AG04450 (cell line): ENCODE measurements at places on chromosomes 5 and 9. TPM values are rescaled to one million over a fixed set of nuclear protein-coding genes. Genes with fewer than 3 reads are reported as not detected.

The ENDOG gene
- 6.3 and 7.8 TPM in 2 replicates for polyA plus RNA-seq

The GABRA1 gene
- polyA plus RNA-seq, result not detected in 2 replicates

The DNAI1 gene
- polyA plus RNA-seq, result not detected in 2 replicates

The ZNF474 gene
- 0.37 TPM in 2 replicates for polyA plus RNA-seq

The ARHGEF39 gene
- 1.1 and 1.2 TPM in 2 replicates for polyA plus RNA-seq

The IPPK gene
- polyA plus RNA-seq, result 15.1 and 17.6 TPM in 2 replicates

The CAMK2A gene
- polyA plus RNA-seq, result 0.37 and 0.46 TPM in 2 replicates

The SERF1A gene
- polyA plus RNA-seq, result 0.91 and 1.2 TPM in 2 replicates

The DCTN3 gene
- polyA plus RNA-seq, result 97.6 and 103 TPM in 2 replicates

- no peak for DNase-seq
Observed at GRCh38 chr9:118321788-118322187, 617.6 kb downstream of the TLR4 start.

GRCh38 chr5:133927300-133928180 is 40.9 kb downstream of the C5orf15 start:
- DNase-seq, result no peak

DNA sequence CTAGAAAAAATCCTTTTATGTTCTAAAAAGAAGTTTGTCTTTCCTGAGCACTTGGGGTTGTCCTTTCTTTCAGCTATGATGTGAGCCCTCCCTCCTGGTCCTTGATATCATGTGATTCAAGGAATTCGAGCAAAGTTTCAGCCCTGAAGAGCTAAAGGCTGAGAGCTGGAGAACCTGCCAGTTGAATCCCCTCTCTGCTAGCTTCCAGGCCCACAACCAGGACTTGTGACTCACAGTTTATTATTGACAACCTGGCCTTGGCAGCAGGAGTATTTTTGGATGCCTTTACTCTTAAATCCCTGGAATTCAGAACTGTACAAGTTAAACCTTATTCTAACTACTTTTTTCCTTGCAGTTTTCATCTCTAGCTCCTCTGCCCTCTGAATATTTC is 182.8 kb downstream of the SPOCK1 start:
- DNase-seq, result no peak

GRCh38 chr9:127494304-127494702 is 43.0 kb downstream of the LRSAM1 start:
- DNase-seq, result no peak

GRCh38 chr5:51559339-51559738 is 176.1 kb downstream of the ISL1 start:
- no peak for DNase-seq

DNA sequence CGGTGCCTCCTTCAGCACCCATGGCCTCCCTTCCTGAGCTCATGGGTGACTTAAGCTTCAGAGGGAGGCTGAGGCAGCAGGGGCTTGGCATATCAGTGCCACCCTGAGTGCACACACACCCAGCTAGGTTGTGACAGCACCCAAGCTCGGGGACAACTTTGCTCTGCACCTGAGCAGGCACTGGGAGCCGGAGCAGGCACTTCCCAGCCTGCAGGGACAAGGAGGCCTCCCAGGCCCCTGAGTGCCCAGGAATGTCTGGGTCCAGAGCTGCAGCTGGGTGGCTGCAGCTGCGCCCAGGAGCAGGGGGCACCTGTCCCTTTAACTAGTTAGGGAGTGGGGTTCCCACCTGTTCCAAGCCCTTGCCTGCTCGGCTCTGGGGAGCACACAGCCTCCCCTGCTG is 48.7 kb upstream of the CDH12 start:
- no peak for DNase-seq

GRCh38 chr5:175616083-175616482 is 41.8 kb upstream of the HRH2 start:
- no peak for DNase-seq

- no peak for DNase-seq
Observed at GRCh38 chr5:89981878-89982773, 427.4 kb downstream of the CETN3 start.

DNA sequence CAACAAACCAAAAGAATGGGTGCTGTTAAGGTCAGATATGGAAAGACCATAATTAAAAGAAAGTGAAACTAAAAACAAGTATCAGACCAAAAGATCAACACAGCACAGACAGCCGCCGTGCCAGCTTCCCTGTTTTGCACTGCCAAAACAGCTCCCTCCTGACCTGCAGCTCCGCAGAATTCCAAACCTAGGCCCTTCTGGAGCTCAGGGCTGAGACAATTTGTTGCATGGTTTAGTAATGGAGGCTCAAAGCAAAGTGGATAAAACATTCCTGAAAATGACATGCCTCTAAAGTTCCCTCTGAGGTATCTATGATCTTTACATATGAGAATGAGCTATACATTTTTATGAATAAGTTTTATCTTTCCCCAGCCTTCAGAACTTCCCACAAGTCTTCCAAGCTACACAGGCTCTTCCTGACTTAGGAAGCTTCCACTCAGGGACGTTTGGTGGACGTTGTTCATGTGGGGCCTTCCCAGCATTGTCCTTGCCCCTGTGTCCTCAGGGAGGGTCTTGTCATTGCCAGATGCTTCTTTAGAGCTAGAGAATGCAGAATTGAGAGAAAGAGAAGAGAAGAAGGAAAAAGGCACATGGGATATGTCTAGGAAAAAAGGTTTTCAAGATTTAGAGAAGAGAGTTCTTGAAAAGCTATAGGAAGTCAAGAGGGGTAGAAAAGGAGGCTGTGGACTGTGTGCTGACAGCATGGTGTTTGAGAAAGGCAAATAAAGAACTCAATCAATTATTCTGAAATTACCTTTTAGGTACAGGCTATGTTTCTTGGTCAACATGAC is 28.4 kb upstream of the SSBP2 start:
- no peak for DNase-seq

DNA sequence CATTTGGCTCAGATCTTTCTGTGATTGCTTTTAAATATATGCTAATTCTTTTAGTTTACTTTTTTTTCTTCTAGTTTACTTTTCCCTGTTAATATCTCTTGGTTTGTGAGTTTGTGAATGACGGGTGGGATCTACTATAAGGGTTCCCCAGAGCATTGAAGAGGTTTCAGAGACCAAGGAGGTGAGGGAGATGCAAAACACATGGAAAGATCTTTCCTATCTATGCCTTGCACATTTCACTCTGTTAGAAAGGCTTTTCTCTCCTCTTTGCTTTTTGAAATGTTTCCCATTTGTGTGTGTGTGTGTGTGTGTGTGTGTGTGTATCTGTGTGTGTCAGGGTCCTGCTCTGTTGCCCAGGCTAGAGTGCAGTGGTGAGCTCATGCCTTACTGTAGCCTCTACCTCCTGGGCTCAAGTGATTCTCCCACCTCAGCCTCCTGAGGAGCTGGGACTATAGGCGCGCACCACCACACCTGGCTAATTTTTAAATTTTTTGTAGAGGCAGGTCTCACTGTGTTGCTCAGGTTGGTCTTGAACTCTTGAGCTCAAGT is 50.7 kb downstream of the CNTLN start:
- no peak for DNase-seq

DNA sequence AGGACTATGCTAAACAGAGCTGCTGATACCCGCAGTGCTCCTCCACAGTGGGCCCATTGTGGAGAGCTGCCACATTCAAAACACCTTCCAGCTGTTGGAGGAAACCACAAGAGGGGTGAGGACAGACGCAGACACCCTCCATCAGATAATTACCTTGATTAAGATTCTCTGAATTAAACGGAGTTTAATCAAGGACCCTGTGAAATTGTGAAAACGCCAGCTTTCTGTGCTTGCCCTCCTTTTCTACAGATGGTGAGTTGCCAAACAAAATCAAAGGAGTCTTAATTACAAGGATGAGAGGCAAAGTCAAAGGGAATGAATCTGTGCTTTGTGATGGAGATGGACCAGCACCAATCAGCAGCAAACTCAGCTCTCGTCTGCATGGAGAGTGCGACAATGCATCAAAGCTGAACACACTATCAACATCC is 596.1 kb downstream of the ELAVL2 start:
- no peak for DNase-seq

- no peak for DNase-seq
Observed at GRCh38 chr5:142156839-142157463, 48.4 kb downstream of the NDFIP1 start.

DNA sequence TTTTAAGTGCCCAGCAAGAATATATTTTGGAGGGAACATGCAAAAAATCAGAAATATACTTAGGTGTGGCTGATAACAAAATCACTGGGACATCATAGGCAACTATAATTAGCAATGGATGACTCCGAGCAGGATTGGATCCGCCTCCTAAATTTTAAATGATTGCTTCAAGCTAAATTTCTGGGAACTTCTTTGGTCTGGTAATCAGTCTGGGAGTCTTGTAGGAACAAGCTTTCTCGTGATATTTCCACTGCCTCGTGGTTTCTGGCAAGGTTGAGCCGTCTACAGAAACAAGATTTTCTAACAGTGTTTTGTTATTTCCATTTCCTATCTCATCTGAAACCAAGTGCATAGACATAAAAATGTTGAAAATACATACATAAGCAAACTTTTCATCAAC is 232.6 kb downstream of the BNC2 start:
- no peak for DNase-seq

- DNase-seq, result no peak
Observed at GRCh38 chr5:108421713-108422112, 39.8 kb upstream of the FBXL17 start.

- DNase-seq, result no peak
Observed at GRCh38 chr9:37342493-37342892, 80.0 kb upstream of the GRHPR start.
